ENCODE measurements at places on chromosomes 5 and 9.

GRCh38 chr5:92364986-92365550 is 982.0 kb upstream of the ARRDC3 start:
- peak; percentile 90 for DNase-seq

DNA sequence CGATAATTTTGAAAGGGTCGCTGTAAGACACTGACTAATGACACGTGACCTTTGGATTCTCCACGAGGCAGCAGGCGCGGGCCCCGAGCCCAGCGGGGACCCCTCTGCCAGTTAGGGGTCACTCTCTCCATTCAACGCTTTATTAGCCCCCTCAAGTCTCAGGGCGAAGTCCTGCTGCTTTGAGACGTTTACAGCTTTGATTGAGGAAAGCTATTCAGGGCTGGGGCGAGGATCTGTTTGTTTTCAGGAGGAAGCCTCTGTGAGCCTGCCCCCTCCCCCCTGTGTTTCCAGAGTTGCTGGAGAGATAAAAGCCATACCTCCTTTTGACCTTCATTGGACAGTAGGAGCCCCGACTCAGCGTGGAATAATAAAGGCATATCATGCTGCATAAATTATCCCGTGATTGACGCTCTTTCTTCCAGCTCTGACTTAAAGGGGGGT is 31.4 kb upstream of the MSX2 start:
- no peak for DNase-seq

- DNase-seq = no peak
Measured at GRCh38 chr5:180117000-180117725, 45.6 kb upstream of the RNF130 start.

DNA sequence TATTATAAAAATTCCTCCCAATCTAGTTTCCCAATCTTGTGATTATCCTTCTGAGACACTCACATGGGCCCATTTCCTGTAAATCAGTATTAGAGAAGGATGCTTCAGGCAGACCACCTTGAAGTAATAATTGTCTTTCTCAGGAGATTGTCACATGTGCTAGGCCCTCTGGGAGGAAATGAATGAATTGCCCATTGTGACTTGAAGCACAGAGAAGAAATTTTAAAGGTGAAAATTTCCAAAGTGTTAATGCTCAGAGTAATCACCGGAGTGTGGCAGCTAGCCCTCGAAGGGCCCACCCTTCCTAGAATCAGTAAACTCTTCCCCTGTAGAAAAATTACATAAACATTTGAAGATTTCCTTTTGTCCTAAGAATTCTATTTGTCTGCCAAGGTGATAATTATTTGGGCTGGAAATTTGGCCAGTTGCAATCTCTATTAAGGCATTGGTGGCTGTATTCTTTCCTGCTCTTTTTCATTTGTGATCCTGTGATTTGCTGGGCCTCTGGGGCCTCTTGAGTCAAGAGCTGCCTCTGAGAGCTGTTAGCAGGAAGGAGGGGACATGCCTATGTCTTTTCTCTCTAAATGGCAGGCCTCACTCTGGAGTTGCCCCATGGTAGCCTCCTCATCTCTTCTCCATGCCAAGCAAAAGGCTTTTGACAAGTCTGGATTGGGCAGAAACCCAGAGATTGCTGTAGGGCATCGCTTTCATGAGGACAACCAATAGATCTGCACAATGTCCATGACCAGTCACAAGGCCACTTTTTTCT is 371.5 kb upstream of the ACTBL2 start:
- no peak for DNase-seq

GRCh38 chr5:64914396-64914795 is 145.7 kb downstream of the CWC27 start:
- DNase-seq = peak; percentile 76

DNA sequence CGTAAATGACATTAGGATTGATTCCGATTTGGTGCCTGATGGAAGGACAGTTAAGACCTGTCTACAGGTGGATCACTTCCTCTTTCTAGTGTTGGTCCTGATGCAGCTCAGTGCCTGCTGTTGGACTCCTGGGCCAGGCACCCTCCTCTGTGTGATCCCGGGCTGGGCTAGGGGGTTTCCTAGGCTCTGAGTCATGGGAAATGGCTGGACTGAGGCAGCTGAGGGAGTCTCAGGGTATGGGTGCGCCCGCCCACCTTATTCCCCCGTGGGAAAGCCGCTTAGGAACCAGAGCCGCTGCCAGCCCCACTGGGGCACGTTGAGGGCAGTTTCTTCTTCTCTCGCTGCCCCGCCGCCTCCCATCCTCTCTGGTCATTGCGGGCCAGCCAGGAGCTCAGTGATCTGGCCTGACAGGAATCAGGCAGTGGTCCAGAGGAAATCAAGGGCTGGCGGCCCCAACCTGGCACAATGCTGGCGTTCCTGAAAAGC is 12.9 kb downstream of the TCF7 start:
- peak; percentile 91 for DNase-seq

DNA sequence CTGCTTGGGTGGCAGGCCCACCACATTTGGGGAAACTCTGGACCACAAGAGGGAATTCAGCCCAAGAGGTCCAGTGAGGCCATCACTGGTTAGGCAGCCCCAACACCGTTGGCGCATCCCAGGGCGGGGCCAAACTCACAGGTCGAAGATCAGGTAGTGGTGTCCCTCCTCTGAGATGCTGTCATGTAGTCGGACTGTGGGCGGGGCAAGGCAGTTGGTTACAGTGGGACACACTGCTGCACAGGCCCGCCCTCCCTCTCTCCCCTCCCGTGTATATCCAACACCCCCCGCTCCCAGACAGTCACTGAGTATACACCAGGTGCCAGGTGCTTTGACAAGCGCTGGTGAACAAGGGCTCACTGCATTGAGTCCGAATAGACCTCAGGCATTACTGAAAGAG is 32.1 kb downstream of the CAMK2A start:
- no peak for DNase-seq

- DNase-seq = no peak
Measured at GRCh38 chr5:59276917-59277372, 616.6 kb downstream of the PDE4D start.

GRCh38 chr5:19531374-19531952 is 456.5 kb downstream of the CDH18 start:
- peak; percentile 6 for DNase-seq

DNA sequence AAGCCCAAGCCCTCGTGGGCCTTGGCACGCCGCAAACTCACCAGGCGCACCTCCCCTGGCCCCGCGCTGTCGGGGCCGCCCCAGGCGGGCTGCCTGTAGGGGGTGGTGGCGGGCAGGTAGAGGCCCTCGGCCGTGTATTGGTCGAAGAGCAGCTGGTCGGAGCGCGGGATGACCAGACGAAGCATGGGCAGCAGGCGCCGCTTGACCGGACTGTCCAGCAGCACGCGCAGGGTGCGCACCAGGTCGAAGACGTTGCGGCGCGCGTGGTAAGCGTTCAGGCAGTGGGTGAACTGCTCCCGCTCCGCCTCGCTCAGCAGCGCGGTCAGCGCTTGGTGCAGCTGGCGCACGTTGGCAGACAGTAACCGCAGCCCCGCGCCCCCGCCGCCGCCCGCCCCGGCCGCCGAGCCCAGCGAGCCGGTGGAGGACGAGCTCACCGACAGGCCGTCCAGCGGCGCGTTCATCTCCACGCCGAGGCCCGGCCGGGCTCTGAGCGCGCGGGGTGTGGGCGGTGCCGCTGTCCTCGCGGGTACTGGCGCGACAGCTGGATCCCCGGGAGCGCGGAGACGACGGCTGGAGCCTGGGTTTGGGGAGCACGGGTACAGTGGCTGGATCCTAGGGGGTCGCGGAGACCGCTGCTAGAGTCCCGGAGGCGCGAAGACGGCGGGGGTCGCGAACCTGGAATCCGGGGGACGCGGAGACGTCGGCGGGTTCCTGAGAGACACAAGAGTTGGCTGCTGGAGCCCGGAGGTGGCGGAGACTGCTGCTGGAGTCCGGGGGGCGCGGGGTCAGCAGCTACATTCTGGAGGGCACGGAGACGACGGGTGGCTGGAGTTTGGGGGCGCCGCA is 709 bp downstream of the WHRN start:
- peak; percentile 69 for DNase-seq

DNA sequence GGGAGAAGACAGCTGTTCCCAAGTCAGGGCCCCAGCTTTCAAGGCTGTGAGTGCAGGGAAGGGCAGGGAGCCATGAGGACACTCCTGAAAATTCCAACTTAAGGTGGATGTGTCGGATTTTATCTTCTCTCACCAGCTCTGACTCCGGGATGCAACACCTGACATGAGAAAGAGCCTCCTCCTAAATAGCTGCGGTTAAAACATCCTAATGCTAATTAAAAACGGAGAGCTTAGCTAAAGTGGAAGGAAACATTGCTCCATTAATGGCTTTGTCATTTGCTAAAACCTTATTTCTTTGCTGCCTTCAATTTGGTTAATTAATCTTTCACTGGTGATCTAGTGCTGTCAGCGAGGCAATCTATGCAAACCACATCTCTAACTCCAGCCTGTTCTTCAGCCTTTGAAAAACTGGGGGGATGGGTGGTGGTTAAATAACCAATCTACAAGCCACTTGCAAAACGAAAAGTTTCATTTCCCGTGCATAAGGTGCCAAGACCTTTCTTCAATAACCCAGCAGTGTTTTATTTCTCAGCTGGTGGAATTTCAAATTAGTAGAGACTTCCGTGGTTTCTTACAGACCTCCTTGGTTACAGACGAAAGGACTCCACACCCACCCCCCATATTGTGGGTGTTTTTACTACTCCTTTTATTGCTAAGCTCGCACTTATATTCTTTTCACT is 379.6 kb downstream of the MLLT3 start:
- peak; percentile 17 for DNase-seq

DNA sequence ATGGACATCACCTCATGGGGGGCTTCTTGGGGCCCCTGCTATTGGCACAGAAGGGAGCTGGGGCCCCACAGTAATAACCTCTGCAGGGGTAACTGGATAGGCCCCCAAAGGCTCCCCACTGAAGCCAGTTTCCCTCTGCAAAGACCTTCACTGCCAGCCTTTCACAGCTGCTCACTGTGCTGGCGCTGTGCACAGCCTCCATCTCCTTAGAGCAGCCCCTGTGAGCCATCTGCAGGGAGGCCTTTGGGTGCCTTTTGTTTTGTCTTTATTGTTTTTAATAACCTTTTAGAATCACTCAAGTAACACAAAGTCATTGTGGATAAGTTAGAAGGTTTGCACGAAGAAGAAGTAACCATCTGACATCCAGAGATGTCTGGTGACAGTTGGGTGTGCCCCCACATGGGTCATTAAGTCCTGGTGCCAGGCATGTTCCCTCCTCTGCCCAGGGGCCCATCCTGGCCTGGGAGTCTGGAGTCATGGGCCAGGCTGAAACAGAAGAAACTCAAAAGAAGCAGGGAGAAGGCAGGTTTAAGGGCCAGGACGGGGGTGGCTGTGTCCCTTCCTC is 42.7 kb downstream of the NCS1 start:
- DNase-seq = no peak

GRCh38 chr5:58458743-58459145 is 1.1 kb downstream of the PLK2 start:
- DNase-seq = peak; percentile 65

DNA sequence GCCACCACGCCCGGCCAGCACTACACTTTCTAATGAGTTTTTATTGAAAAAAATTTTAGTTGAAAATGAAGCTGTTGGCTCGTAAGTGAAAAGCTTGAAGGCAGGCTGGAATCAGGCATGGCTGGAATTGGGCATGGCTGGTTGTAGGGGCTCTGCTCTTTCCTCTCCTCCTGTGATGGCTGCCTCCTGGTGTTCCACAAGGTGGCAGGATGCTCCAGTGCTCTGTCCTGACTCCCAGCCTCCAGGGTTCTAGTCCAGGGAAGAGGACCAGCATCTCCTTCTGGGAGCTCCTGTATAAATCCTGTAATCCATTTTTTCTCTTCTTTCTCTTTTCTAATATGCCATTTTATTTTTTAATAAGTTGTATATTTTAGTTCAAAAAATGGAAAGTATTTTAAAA is 57.2 kb upstream of the DHFR start:
- DNase-seq = peak; percentile 50

DNA sequence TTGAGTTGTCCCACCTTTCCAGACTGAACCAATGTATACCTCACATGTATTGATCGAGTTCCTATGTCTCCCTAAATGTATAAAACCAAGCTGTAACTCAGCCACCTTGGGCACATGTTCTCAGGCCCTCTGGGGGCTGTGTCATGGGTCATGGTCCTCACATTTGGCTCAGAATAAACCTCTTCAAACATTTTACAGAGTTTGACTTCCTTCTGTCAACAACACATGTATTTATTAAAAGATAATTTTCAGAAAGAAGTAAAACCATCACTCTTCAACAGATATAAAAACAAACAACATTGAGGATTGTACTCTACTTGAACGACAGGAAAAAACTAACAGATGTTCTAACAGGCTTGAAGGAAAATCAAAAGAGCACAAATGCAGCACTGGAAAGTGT is 4.5 kb downstream of the CMBL start:
- DNase-seq = no peak

DNA sequence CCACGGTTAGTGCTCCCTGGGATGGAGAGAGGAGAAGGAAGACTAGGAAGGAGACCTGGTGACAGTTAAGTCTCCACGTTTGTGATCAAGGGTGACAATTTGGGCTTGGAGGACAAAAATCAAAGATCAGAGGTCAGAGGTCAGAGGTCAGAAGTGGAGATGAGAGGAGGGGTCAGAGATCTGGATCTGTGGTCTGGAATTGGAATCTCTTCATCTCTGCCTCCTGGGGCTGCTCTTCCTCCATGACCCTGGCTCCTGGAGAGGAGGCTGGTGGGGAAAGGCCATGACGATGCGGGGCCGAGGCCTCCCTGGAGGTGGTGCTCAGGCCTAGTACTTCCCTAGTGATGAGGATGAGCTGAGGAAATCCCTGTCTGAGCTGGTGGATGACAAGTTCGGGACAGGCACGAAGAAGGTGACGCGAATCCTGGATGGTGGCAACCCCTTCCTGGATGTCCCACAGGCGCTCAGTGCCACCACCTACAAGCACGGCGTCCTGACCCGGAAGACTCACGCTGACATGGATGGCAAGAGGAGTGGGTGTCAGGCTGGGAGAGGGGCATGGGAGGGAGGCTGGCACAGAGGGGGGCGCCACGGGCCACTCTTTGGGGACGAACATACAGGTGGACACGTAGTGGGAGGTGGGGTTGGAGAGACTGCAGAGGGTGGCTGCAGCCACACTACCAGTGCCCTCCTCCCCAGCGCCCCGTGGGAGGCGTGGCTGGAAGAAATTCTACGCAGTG is 41.0 kb downstream of the PSD2 start:
- DNase-seq = no peak

- no peak for DNase-seq
Measured at GRCh38 chr9:15213249-15213648, 93.8 kb downstream of the TTC39B start.

DNA sequence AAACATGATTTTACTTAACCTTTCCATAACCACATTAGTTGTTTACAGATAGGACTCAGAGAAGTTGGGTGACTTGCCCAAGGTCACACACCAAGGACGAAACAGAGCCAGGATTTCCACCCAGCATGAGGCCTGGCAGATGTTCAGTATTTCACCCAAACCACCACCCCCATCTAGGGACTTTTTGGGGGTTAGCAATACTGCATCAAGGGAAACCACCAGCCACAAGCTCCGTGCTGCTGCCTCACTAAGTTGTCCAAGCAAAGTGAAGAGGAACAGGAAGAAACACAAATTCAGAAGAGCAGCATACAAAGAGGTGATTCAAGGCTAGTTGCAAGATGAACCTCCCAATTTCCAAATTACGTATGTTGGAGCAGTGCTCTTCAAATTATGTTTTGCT is 219.6 kb upstream of the RORB start:
- no peak for DNase-seq
